ENCODE measurements at places on chromosomes 2 and 18. TPM values are rescaled to one million over a fixed set of nuclear protein-coding genes. Genes with fewer than 3 reads are reported as not detected.

- peak; percentile 56 for DNase-seq
Observed at GRCh38 chr2:128623776-128624761, 305.4 kb upstream of the HS6ST1 start.

- peak; percentile 63 for DNase-seq
Observed at GRCh38 chr2:240426845-240427721, 8.4 kb upstream of the GPC1 start.

DNA sequence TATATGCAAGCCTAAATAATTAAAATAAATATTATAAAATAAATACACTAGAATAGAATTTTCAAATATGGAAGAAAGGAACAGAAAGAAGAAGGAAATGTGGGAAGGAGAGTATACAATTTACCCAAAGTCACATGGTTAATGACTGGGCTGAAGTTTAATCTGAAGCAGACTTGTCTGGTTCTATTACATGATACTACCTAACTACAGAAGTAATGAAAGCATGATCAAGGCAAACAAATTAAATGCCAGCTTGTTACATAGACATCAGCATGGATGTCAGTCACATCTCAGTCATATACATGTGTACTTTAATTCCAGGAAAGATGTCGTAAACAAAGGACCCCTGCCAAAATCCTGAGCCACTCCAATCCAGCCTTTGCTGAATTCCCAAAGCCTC is 1060.8 kb downstream of the CNTNAP5 start:
- DNase-seq, result no peak

Gene TUBA4B
- total RNA-seq, result not detected
